ENCODE measurements at places on chromosomes 2 and 18.

DNA sequence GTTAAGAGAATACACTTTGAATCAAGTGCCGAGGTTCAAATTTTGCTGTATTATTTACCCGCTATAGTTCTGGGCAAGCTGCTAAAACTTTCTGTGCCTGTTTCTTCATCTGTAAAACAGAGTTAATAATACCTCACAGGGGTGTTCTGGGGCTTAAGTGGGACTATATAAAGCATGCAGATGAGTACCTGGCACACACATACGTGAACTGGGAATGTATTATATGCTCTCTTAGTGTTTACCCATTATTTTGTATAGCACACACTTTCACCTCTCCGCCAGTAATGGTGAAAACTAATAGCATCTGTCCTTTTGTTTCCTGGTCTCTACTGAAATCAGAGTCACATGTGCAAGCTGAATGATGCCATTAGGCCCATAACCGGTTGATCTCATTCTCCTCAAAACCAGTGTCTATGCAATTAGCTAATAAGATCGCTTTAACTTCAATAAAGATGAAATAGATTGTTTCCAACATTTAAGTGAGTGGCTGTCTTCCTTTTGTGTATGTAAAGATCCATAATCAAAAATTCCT is 3.8 kb upstream of the CDKL4 start:
- DNase-seq = no peak

GRCh38 chr2:210363876-210364275 is 48.9 kb upstream of the MYL1 start:
- no peak for DNase-seq

DNA sequence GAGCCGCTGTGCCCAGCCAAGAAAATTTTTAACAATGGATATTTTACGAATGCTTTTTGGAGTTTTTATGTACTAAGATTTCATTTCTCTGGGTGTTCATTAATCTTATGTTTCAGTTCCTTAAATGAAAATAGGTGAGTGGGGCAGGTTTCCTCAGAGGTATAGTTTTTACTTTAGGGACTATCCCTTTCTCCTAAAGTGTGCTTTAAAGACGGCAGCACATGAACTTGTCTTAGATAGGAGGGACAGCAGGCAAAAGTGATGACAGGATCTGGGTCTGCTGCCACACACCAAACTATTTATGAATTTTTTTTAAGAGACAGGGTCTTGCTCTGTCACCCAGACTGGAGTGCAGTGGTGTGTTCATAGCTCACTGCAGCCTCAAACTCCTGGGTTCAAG is 8.0 kb upstream of the REL start:
- no peak for DNase-seq

DNA sequence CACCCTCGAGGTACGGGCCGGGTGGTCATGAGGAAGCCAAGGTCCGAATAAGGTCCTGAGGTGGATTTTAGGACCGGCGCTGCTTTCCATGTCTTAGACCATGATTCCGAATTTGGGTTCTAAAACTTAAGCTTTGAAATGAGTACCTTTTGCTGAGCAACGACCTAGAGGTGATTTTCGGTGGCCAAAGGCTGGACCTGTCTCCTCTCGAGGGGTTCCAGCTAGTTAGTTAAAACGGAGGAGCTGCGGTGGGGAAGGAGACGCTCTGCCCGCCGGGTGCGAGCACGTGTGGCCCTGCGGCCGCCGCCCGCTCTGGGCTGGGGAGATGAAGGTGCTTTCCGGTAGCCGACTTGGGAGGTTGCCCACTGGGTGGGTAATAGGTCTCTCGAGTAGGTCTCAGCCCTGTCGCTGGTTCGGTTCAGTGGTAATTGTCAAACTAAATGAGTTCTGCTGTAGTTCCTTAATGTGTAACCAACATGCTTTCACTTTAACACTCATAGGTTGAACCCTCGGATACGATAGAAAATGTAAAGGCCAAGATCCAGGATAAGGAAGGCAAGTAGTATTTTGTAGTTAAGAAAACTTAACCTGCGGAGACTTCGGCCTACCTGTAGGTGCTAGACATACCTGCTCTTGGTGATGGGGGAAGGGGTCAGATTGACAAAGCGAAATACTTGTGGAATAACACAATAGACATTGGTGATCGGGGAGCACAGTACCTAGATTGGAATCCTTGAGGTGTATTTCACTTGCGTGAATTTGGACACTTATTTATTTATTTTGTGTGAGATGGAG is 572 bp downstream of the RPS27A start:
- DNase-seq = peak; percentile 34
